NCI-H446 treated with DMSO at 0.1 percent for 48 hours (cell line): ENCODE measurements at places on chromosomes 5 and 9.

DNA sequence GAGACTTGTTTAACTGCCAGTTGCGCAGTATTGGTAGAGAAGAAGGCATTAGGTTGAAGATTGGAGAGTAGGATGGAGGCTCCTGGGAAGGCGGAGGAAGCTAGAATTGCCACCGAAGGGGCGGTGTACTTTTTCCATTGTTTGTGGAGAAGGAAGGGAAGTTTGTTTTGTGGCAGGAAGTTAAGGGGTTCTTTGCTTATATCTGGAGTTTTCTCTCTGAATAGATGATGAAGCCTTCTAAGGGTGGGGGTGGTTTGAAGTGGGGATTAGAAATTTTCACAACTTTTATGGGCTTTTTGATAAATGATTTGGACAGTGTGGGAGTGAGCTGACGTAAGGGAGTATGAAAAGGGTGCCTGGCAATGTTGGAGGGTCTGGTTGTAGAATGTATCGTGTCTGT, 59.3 kb downstream of the SNX30 start:
- DNase-seq, result no peak

DNA sequence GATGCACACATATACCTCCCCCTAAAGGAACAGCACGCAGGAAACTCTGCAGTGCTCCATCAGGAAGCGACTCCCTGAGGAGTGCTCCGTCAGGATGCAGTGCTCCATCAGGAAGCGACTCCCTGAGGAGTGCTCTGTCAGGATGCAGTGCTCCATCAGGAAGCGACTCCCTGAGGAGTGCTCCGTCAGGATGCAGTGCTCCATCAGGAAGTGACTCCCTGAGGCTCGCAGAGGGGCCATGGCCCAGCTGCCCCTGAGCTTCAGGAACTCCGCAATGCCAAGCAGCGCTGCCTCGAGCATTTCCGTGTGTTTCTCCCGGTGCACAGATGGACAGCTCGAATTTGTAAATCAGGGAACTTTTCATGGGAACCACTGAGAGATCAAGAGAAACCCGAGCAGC, 88.1 kb downstream of the PAX5 start:
- no peak for DNase-seq

DNA sequence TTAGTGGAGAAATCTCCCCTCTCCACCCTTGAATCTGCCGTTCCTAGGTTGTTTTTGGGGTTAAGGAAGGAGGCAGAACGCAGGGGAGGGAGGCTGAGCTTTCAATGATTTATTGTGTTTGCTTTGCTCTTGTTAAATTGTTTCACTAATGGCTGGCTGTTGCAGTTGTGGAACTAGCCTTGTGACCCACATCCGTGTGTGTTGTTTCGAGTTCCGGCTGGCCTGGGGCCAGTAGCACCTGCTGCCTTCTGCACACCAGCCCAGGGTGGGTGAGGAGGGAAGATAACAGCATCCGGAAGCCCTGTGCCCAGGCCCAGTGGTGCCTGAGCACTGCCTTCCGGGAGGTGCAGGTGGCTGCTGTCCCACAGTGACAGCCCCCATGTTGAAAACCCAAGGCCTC, 3.6 kb downstream of the ERGIC1 start:
- no peak for DNase-seq

DNA sequence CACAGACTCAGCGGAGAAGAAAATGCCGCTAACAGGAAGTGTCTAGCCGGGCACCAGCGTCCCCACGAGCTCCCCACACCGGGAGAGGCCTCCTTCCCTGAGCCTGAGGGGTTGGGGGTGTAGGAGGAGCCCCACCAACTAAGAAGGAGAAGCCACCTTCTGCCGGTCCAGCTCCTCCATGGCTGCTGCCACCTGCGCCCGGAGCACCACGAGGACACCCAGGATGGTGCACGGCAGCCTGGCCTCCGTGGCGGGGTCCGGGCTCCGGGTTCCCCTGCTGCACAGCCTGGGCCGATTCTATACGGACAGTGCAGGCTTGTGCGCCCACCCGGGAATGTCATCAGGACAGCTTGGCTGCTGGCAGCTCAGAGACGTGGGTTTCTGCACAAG, 297 bp downstream of the LCN8 start:
- DNase-seq, result no peak
